Gastrocnemius medialis (tissue), 4 donors: ENCODE measurements at places on chromosomes 11 and 22.

- H3K36me3 ChIP-seq = no peaks in the 10 kb centered on the region
- H3K27ac ChIP-seq = no peak overlapping the region
- no peak overlapping the region for H3K4me3 ChIP-seq
- H3K4me1 ChIP-seq = peaks cover 7% of the 10 kb centered on the region
- DNase-seq = no peak
- H3K27me3 ChIP-seq = no peaks in the 10 kb centered on the region
These were observed 6.9 kb upstream of the ACR start for GRCh38 chr22:50730941-50731661.

- H3K27ac ChIP-seq = no peak overlapping the region
- DNase-seq = no peak
These were observed 12.4 kb upstream of the ETS1 start for GRCh38 chr11:128599729-128600128.

DNA sequence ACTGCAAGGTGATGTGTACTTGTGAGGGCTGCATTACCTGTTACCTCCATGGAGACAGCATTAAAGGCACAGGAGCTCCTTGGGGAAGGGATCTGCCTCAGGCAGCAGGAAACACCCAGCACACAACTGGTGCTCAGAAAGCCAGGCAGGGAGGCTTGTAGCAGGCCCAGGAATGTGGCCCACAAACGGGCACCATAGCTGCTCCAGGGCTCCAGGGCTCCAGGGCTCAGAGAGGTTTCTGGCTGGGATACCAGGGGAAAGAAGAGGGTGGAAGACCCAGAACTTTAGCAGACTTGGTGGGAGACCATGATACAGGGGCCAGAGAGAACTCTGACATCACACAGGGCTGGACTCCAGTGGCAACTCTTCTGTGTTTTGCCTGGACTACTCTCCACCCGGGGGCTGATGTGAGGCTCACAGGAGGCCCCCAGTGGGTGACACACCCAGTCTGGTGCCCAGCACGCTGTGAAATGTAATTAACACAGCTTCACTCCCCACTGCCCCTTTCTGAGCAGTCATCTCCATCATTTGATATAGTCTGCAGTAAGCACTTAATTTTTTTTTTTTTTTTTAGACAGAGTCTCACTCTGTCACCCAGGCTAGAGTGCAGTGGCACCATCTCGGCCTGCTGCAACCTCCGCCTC, 14.7 kb upstream of the SULT4A1 start:
- H3K4me1 ChIP-seq = no peaks in the 10 kb centered on the region
- no peak overlapping the region for H3K4me3 ChIP-seq
- H3K27me3 ChIP-seq = peaks cover 3% of the 10 kb centered on the region
- DNase-seq = no peak

- no peak for DNase-seq
- H3K4me1 ChIP-seq = no peaks in the 10 kb centered on the region
- no peaks in the 10 kb centered on the region for H3K36me3 ChIP-seq
- no peak overlapping the region for H3K4me3 ChIP-seq
These were observed 49.4 kb upstream of the CEP295 start for GRCh38 chr11:93611836-93612677.

- DNase-seq = peak; percentile 41
- H3K27me3 ChIP-seq = no peaks in the 10 kb centered on the region
- H3K36me3 ChIP-seq = no peaks in the 10 kb centered on the region
- H3K4me1 ChIP-seq = peaks cover 46% of the 10 kb centered on the region
- no peak overlapping the region for H3K4me3 ChIP-seq
These were observed 1018.9 kb downstream of the DLG2 start for GRCh38 chr11:84607975-84608836.

GRCh38 chr11:62237499-62237898, 4.5 kb upstream of the SCGB1D2 start:
- peaks cover 2% of the 10 kb centered on the region for H3K4me1 ChIP-seq
- peaks cover 5% of the 10 kb centered on the region for H3K27me3 ChIP-seq

DNA sequence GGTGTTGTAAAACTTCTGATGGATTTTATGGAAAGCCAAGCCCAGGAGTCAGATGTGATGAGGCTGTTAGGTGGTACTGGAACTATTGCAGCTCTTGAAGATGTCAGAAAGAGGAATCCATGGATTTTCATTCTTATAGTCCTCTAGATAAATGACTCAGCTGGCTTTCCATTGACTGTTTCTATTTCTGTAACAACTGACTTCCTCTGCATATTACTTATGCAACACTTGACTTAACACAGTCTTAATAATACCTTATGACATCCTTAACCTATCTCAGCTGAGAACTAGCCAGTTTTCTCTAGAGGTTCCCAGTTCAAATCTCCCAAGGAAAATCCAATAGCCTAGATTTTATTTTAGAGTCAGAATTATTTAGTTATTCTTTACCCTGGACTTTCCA, 263.8 kb downstream of the LUZP2 start:
- no peaks in the 10 kb centered on the region for H3K4me1 ChIP-seq
- H3K36me3 ChIP-seq = no peaks in the 10 kb centered on the region
- no peak overlapping the region for H3K4me3 ChIP-seq
- H3K27ac ChIP-seq = no peak overlapping the region
- no peaks in the 10 kb centered on the region for H3K27me3 ChIP-seq
- DNase-seq = no peak
